ENCODE measurements at places on chromosomes 1 and 21.

- DNase-seq, result no peak
Observed at GRCh38 chr21:33991133-33991532, 75.5 kb upstream of the ATP5PO start.

GRCh38 chr1:203327684-203328457 lies 22.6 kb downstream of the BTG2 start:
- DNase-seq, result peak; percentile 89

GRCh38 chr1:212699104-212699624 lies 476 bp downstream of the BATF3 start:
- peak; percentile 69 for DNase-seq

DNA sequence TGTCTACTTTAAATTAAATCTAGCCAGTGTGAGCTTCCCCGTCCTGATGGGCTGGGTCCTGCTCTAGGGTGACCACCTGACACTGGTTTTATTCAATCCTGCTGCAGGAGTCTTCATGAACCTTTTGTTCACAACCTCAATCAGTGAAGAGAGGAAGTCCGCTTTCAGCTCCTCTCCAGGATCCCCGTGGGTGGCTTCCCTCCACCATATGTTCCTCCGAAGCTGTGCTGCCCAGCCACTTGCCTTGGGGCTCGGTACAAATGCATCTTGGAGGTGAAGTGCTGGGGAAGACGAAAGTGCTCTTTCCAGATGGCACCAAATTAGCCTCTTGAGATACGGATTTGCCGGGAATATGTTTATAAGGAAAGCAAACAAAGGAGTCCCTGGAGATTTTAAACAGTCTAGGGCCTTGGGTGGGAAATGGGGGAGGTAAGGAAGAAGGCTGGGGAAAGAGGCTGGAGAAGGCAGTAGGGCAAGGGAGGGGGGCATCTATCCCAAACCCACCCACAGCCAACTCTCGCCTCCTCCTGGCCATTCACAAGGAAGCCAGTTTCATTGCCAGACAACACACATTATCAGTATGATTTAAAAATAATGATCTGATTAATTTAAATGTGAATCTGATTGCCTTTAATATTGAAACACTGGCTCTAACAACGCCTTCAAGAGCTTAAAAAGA lies 430.8 kb downstream of the DISC1 start:
- no peak for DNase-seq

DNA sequence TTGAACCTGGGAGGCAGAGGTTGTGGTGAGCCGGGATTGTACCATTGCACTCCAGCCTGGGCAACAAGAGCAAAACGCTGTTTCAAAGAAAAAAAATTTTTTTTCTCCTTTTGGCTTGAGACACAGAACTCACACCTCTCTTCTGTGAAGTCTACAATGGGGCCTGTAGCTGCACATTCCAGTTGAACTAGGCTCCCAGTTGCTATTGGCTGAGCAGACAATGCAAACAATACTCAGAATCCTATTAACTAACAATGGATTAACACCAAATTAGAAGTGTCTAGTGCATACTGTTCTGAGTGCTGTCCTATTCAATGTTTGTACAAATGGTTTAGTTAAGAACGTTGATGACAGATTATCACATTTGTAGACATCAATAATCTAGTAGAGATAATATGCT lies 17.6 kb upstream of the MCL1 start:
- peak; percentile 13 for DNase-seq

All from tibial artery (tissue), 4 donors.